ENCODE measurements at places on chromosomes 2 and 18.

DNA sequence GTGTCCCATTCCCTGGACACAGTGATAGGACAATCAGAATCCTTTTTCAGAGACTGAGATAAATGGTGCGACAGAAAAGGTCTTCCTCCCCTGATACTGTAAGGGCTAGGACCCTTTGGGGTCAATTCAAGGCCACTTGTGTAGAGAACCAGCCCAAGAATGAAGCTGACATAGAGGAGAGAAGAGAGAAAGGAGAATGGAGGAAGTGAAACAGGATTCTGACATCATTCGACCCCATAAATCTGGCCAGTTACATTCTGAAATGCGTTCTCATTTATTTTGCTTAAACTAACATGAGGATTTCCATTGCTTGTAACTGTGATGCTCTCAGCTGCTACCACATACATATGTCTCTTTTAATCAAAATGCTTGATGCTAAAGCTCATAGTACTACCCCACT lies 148.1 kb downstream of the TMEM163 start:
- DNase-seq = no peak

DNA sequence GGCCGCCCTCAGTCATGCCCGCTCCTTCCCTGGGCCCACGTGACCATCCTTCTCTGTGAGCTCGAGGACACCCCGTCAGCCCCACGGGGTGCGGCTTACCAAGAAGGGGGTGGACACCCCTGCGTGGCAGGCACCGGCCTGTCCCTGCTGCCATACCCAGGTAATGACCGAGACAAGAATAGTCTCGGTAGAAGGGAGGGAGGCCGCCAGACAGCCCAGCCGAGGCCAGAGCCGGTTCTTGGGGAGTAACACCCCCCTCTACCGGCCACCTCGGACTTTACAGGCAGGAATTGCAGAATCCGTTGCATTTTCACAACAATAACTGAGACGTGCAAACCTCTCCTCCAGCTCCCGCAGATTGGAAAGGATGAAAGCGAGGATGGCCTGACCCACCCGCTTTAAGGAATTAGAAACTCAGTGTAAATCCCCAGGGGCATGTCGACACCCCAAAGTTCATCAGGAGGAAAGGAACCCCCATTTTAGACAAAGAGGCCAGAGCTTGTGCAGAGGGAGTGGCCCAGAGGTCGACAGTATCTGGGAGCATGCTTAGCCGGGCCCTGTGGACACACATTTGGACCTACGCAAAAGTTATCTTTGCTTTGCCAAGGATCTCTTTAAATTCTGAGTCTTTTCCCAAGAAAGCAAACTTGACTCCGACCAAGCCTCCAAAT lies 60.1 kb upstream of the GLI2 start:
- no peak for DNase-seq

DNA sequence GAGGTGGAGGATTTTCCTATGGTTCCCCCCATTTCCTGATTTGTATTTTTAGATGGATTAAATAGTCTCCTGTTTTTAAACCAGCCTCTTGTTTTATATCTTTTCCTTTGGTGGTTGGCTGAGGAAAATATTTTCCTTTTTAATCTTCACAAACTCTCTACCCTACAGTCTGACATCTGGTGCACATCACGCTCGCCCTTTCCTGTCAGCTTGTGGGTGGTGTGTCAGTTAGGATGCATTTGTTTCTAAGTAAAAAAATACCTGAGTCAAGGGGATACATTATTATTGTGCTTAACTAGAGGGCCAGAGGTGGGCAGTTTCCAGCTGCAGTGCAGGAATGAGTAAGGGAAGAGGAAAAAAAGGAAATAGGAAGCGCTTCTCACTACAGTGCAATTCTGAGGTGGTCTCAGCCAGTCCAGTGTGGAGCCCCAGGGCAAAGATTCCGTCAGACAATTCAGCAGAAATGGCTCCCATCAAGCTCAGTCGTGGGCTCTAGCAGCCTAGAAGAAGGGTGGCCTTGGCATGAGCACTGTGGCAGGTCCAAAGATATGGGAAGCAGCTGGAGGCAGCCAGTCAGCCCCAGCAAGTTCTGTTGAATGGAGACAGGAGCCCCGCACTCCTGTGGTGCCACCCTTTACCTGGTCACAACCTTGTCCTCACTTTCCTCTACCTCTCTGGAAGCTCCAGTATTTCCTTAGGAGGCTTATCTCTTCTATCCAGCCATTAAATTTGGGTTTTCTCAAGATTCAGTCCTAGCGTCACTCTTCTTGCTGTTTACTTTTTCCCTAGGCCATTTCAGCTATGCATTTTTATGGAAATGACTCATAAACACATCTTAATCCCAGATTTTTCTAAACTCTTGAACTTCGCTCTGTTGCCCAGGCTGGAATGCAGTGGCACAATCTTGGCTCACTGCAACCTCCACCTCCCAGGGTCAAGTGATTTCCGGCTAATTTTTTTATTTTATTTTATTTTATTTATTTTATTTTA lies 18.5 kb downstream of the SFTPB start:
- DNase-seq = no peak

GRCh38 chr2:167264380-167264779 lies 376.1 kb downstream of the XIRP2 start:
- no peak for DNase-seq

GRCh38 chr18:7990670-7991069 lies 423.6 kb downstream of the PTPRM start:
- no peak for DNase-seq

DNA sequence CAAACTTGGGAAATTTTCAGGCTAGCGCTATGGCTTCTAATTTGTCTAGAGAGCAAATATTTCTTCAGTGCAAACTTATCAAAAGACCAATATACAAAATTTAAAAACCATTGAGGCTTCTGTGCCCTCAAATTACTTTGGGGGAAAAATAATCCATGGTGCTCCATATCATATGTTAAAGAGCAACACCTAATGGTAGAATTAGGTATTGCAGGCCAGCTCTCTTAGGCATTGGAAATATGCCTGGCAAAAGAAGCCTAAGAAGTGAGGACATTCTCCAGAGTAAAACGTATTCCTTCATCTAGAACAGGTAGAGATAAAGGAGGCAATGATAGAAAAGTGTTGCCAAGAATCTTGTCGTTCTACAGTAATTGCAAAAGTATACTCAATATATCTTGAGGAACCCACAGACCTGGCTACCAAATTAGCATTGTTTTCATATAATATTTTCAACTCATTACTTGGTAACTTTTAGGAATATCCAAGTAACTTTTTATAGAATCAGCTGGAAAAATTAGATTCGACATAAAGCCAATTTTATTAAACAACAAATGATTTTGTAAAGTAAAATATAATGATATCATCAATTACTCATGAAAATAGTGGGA lies 401.1 kb downstream of the BCL11A start:
- no peak for DNase-seq

- no peak for DNase-seq
These were observed 1.8 kb downstream of the RNPEPL1 start for GRCh38 chr2:240569998-240570530.

DNA sequence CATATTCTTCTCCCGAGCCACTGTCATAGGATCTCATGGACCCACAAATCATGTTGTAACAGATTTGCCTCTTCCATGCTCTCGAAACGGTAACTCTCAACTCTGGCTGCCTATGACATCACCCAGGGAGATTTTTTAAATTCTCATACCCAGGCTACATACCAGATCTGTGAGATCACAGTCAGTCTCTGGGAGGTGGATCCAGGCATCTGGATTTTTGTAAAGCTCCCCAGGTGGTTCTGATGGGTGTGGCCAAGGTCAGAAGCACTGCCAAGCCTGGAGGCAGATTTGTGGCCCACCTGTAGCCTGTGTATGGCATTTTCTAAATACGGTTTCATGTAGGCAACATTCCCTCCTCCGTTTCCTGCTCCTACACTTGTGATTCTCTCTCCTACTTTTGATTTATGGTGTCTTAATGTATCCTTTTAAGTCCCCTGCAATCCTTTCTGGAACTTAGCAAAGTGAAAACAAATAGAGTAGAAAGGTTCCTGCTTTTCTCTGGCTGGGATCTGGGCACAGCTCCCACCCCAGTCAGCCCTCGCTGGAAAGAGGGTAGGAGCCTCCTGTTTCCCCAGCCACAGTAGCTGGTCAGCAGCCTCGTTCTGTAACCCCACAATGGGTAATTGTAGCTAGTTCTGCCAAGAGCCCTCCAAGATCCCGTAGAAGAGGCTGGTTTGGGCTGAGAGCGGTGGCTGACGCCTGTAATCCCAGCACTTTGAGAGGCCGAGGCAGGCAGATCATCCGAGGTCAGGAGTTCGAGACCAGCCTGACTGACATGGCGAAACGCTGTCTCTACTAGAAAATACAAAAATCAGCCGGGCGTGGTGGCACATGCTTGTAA lies 96.2 kb downstream of the KLHL29 start:
- DNase-seq = no peak

DNA sequence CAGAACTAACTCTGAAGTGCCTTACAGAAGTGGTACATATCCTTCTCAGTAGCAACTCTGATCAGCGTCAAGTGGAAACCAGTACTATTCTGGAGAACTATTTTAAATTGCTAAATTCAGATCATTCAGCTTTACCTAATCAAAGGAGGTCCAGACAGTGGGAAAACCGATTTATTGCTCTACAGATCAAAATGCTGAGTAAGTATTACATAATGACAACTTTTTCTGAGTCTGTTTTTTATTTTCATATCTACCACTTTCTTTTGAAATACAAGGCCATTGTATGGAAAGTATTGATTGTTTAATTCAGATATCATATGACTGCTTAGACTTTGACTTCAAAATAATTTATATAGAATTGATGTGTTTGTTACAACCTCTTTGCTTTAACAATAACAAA lies 68.7 kb downstream of the NBEAL1 start:
- no peak for DNase-seq

GRCh38 chr2:157741819-157742484 lies 113.3 kb upstream of the ACVR1C start:
- DNase-seq = no peak

DNA sequence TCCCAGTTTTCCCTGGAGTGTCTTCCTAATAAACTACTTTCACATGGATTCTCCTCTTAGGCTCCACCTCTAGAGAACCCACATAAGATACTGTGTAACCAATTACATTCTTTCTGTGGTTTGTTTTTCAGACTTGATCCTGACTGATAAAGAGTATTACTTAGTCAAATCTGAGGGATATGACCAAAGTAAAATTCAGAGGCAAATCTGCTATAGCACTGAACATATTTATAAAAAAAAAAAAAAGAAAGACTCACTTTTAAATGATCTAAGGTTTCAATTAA lies 13.9 kb downstream of the CKAP2L start:
- DNase-seq = no peak

GRCh38 chr2:202944816-202945215 lies 32.7 kb downstream of the CARF start:
- DNase-seq = no peak

DNA sequence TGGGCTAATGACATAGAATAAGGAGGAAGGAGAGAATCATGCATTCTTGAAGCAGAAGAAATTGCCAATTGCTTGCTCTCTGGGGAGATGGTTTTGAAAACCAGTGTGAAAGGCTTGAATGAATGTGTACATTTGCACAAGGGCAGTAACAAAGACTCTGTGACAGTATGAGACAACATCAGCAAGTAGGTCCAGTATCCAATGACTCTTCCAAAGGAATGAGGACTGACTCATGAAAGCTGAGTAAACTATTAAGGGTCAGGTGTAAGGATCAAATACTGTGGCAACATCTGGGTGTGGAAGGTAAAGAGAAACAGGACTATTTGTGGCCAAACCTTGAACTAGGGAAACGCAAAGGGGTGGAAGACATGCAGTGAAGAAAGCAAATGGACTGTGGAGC lies 886.0 kb upstream of the CHAC2 start:
- DNase-seq = no peak

DNA sequence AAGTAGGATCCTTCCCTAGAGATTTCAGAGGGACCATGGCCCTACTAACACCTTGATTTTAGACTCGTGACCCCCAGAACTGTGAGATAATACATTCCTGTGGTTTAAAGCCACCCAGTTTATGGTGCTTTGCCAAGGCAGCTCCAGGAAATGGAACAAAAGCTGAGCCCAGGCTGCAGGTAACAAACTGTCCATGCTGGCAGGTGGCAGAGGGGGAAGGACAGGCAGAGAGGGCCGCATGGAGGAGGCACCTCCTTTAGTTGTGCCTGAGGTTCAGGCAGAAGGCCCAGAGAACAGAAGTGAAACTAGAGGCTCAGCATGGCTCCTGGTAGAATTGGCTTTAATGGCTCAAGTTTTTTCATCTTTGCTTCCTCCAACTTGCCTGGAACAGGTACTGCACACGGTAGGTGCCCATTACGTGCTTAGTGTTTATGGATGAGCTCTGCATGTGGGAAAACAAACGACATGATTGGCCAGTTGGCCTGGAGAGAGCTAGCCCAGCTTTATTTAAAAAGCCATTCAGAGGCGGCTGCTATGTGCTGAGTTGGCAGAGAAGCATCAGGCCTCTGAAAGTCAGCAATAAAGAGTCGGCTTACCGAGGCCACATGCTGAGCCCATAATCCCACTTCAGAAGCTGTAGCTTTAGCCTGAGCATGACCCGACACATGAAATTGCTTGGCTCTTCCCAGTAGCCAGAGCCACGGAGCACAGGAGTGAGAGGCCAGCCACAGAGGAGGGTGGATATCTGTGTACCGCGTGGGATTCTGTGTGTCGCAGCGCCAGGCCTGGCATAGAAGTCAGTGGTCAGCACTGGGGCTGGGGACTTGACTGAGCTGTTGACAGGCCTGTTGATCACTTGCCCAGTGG lies 36.5 kb downstream of the HS1BP3 start:
- DNase-seq = no peak

- DNase-seq = no peak
These were observed 21.4 kb upstream of the MTA3 start for GRCh38 chr2:42547014-42547413.

DNA sequence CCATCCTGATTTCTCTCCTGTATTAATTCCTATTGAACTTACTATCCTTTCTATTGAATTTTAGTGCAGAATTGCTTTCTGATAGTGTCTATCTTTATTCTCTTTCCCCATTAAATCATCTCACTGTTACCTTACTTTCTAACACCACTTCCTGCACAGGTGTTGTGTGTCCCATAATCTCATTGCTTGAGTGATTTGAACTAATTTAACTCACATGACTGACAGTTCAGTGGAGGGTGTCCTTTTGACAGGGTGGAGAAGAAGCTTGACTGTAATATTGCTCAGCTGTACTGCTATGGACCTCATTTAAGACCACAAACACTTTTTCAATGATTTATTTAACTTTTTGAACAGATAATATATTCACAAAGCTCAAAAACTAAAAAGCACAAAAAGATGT lies 211.8 kb downstream of the NRXN1 start:
- no peak for DNase-seq
